ENCODE measurements at places on chromosomes 12 and 14.

DNA sequence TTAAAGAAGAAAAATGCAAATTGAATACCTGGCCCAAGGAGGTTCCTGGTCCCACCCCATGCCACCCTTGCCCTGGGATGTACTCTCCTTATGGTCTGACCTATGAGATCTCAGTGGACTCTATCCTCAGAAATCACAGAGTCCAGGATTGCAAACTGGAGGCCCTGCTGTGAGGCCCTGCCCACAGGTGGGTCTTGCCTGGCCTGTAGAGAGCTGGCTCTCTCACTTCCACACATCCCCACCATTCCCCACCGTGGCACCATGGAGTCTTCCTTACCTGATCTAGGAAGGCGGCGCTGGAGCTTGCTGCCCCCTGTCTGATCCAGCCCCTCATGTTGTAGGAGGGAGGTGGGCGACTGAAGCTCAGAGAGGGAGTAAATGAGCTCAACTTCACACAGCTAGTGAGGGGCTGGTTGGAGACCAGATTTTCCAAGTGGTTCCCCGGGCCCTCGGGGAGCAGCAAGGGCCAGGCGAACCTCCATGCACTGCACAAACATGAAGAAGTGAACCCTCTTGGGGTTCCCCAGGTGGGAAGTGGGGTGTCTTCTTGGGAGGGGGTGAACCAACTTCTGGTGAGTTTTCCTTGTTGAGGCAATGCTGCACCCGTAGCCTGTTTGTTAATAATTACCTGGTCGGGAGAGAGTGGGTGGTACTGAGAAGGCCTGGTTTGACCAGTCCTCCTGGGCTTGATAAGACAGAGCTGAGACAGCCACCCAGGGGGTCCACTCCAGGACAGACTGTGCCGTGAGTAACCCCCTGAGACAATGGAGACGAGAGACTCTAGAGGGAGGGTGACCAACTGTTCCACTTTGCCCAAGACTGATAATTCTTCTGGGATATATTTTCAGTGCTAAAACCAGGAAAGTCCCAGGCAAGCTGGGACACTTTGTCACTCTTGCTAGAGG lies at the start of gene SERPINA4:
Gene SERPINA4, plus strand, starts transcription at position 692 of the 905 bp plus-strand sequence. CDS start 2,041 bp downstream, outside the sequence.
- no peak for DNase-seq

- no peak for DNase-seq
These were observed 7.5 kb downstream of the PRICKLE1 start for GRCh38 chr12:42582050-42582449.

- no peak for DNase-seq
These were observed 85.0 kb downstream of the ACTN1 start for GRCh38 chr14:68894123-68894522.

- no peak for DNase-seq
These were observed 120.9 kb upstream of the HIF1A start for GRCh38 chr14:61574514-61574807.

- no peak for DNase-seq
These were observed 958.9 kb downstream of the LRFN5 start for GRCh38 chr14:42565556-42565955.

DNA sequence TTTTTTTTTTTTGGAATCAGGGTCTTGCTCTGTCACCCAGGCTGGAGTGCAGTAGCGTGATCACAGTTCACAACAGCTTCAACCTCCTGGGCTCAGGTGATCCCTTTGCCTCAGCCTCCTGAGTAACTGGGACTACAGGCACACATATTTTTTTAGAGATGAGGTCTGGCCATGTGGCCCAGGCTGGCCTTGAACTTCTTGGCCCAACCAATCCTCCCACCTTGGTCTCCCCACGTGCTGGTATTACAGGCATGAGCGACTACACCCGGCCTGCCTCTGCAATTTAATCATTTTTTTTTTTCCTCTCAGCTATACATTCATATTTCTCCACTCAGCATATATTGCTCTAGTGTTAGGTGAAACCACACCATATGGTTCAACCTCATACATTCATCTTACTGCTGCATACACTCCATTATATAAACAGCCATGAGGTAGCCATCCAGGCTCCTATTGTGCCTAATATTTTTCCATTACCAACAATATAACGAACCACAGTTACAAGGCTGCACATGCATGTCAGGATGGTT lies 7.1 kb downstream of the STX2 start:
- no peak for DNase-seq

All from activated naive CD4-positive, alpha-beta T cell (primary cell).